Tibial artery (tissue), 4 donors: ENCODE measurements at places on chromosomes 2 and 18.

- DNase-seq: no peak
These were observed 248.3 kb downstream of the TRIB2 start for GRCh38 chr2:12964904-12965539.

- DNase-seq: no peak
These were observed 3.2 kb downstream of the GALNT5 start for GRCh38 chr2:157260533-157261198.

- no peak for DNase-seq
These were observed 88.2 kb downstream of the TMEM131 start for GRCh38 chr2:97907369-97908100.

- DNase-seq: no peak
These were observed 72.2 kb downstream of the HNMT start for GRCh38 chr2:138036522-138036921.

DNA sequence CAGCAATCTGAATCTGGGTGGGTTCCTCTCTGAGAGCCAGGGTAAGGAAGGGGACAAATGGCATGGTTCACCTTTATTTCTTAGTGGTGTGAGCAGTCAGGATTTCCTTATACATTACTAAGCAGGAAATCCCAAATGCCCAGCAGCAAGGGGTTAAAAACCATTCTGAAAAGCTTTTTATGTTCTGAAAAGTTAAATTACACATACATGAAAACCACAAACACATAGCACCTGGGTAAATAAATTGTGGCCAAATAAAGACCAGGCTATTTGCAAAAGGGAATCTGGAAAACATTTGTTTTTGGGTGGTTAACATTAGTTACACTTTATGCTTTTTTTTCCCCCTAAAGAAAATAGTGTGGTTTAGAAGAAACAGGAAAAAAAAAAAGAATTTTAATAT is 156.1 kb downstream of the AGPS start:
- no peak for DNase-seq

DNA sequence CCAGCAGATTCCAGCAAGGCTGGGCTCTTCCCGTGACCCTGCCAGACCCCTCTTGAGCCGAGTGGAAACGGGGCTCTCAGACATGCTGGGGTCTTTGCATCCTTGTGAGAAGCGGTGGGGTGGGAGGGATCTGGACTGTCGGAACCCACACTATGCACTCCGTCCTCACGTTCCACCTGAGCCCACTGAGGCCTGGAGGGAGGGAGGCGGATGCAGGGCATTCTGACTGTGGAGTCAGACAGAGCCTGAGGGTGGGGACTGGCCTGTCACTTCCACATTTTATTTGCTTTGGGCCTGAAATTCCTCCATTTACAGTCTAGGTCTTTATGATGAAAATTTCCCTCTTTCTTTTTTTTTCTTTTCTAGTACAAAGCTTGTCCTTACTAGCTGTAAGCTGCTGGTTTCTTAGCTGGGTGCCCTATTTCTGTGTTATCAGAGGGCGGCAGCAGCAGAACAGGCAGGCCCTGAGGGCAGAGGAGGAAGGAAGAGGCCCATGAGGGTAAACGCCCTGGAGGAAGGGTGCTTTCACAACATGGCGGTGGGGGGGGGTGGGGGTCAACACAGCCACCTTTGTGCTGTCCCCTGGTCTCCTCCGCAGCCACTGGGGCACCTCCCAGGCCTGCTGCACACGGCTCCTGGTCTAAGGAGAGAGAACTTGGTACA is 373.5 kb upstream of the MYT1L start:
- no peak for DNase-seq

DNA sequence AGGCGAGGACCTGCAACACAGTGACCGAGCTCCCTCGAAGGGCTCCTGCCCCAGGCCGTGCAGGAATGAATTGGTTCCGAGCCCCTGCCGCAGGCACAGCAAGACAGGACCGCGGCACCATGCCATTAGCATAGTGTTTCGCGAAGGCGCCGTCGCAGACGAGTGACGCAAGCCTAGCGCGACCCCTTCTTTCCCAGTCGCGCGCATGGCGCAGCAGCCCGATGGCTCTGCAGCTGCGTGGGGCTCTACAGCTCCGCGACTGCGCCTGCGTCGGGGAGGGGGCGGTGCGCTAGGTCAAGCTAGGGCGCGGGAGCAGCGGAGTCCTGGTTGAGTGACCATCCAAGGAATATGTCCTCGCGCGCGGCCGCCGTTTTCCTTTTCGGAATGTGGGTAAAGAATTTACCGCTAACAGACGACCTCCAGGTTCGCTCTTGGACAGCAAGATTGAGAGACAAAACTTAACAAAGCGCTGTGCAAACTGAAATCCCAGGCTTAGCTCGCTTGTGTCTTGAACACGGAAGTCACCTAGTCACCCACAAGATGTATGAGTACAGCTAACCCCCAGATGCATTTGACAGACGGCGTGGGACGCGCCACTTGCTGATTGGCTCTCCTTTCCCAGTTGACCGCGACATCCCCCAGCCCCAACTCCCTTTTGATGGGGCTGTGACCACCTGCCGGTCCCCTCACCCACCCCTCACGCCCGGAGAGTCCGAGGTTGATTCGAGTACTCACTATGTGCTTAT is at the start of gene TRMT61B:
Gene TRMT61B (minus strand): TSS at position 164 of the 746 bp plus-strand sequence. CDS start 32 bp downstream, at position 132.
- peak; percentile 96 for DNase-seq

DNA sequence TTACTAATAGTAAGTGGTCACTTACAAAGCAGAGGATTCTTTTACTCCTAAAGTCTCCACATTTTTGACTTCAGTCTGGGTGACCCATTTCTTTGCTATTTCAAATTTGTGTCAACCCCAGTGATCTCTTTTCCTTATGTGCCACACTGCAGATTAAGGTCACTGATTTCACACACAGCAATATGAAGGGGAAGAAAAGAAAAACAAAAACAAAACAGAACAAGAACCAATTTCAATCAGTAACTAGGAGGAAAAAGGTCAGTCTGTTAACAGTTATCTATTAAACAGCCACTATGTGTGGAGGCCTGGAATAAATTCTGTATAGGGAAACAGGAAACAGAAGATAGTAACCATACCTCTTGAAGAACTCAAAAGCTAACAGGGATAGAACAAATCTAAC is 72.0 kb upstream of the ACVR2A start:
- DNase-seq: no peak
